ENCODE measurements at places on chromosomes 2 and 18.

GRCh38 chr2:167582619-167583018, 664.8 kb downstream of the STK39 start:
- H3K27ac ChIP-seq = no peak overlapping the region
- no peaks in the 10 kb centered on the region for H3K4me1 ChIP-seq
- no peaks in the 10 kb centered on the region for H3K36me3 ChIP-seq
- no peak overlapping the region for H3K4me3 ChIP-seq

DNA sequence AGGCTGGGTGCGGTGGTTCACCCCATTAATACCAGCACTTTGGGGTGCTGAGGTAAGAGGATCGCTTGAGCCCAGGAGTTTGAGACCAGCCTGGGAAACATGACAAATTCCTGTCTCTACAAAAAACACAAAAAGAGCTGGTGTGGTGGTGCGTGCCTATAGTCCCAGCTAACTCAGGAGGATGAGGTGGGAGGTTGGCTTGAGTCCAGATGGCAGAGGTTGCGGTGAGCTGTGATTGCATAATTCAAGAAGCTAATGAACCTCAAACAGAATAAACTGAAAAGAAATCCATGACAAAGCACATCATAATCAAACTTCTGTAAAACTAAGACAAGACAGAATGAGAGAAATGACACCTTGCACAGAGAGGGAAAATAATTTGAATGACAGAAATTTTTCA, 54.8 kb downstream of the SEMA4F start:
- H3K4me1 ChIP-seq = no peaks in the 10 kb centered on the region
- DNase-seq = no peak
- H3K27me3 ChIP-seq = no peaks in the 10 kb centered on the region
- no peak overlapping the region for H3K4me3 ChIP-seq

DNA sequence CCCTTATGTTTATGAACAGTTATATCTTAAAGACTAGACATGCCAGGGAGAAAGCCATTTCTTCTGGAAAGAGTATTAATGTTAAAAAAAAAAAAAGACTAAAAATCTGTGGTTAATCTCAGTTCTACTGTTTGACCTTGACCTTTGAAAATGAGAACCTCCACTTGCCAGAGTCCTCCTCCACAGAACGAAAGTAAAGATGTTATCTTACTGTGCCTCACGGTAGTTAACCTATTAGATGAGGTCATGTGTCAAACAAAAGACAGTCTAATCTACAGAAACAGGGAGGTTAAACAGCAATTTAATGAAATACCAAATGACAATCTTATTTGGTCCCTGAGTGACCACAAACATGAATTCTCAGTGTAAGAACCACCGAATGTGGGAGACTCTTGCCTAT, 51.2 kb downstream of the SLC14A2 start:
- H3K4me3 ChIP-seq = no peak overlapping the region
- DNase-seq = no peak
- H3K36me3 ChIP-seq = no peaks in the 10 kb centered on the region
- H3K27me3 ChIP-seq = no peaks in the 10 kb centered on the region

GRCh38 chr2:129193961-129194360, 785.5 kb upstream of the RAB6C start:
- H3K27me3 ChIP-seq = no peaks in the 10 kb centered on the region
- H3K4me3 ChIP-seq = no peak overlapping the region
- no peak overlapping the region for H3K27ac ChIP-seq

DNA sequence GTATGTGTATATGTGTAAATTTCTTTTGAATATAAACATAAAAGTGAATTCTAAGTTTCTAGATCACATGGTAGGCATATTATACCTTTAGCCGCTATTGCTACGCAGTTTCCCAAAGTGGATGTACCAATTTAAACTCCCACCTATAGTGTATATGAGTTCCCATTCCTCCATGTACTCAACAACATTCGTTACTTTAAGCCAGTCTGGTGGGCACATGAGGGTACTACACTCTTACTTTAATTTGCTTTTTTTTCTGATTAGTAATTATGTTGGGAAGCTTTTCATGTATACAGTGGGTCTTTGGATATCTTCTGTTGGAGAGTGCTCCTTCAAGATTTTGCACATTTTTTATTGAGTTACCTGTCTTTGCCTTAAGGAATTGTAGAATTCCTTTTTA, 683.8 kb downstream of the ERBB4 start:
- no peaks in the 10 kb centered on the region for H3K4me1 ChIP-seq
- no peaks in the 10 kb centered on the region for H3K36me3 ChIP-seq
- no peak overlapping the region for H3K4me3 ChIP-seq
- DNase-seq = no peak
- H3K27me3 ChIP-seq = no peaks in the 10 kb centered on the region

DNA sequence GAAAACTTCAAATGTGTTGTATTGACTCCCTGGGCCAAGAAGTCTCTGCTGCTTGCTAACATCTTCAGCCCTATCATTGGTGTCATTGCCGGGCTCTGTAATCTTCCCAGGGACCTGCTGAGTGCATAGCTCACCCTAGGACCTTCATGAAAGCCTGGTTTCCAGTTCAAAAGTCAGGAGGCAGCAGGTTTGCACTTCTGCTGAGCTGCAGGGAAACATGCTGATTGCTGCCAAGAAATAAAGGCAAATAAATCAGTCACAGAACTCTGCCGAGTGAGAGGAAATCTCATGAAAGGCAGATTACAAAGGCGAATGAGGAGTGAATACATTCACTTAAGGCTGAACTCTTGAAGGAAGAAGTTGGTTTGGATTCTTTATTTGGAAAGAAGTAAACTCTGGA, 1947.6 kb upstream of the CELF4 start:
- no peak for DNase-seq
- no peak overlapping the region for H3K4me3 ChIP-seq
- H3K4me1 ChIP-seq = no peaks in the 10 kb centered on the region
- H3K27ac ChIP-seq = no peak overlapping the region
- no peaks in the 10 kb centered on the region for H3K27me3 ChIP-seq

DNA sequence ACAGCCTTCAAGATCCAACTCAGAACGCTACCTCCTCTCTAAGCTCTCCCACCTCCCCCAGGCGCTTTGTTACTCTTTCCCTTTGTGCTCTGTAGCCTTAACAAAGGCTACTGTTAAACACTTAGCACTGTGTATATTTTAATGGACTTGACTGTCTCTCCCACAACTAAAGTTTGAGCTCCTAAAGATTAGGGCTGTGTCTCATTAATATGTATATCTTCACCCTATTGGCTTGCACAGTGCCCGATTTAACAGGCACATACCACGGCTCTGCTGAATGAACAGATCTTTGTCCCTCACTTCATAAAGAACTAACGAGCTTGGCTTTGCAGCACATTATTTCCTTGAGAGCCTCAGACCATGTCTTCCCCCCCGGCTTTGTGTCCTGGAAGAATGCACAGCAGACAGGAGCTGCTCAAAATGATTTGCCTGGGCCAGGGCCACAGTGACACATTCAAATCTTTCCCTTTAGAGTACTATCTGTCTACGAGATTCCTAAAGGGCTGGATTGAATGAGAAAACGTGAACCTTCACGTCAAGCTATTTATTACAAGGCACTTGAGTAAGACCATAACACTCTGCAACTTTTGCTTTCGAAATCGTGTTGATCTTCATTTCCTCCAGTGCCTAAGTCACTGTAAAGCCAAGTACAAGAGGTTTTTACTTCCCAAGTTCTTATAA, 22.1 kb downstream of the ABHD3 start:
- no peak for DNase-seq
- H3K27me3 ChIP-seq = no peaks in the 10 kb centered on the region
- peak overlapping the region; percentile 54 for H3K4me3 ChIP-seq
- H3K4me1 ChIP-seq = no peaks in the 10 kb centered on the region

DNA sequence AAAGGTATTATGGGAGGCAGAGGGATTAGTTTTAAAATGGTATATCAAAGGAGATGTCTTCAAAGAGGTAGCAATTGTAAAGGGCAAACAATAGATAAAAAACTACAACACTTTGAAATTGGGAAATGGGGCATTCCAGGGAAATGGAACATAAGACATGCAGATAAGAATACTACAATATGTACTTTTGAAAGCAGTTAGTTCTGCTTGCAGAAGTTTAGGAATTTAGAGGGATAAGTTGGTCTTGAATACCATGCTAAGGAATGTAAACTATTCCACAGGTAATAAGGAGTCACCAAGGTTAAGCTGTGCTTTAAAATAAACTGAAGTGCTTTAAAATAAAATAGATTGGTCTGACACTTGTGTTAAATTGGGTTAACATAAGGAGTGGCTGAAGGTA, 571.7 kb upstream of the ACVR2A start:
- H3K27ac ChIP-seq = no peak overlapping the region
- no peaks in the 10 kb centered on the region for H3K36me3 ChIP-seq
- no peaks in the 10 kb centered on the region for H3K4me1 ChIP-seq
- no peak overlapping the region for H3K4me3 ChIP-seq
- DNase-seq = no peak

DNA sequence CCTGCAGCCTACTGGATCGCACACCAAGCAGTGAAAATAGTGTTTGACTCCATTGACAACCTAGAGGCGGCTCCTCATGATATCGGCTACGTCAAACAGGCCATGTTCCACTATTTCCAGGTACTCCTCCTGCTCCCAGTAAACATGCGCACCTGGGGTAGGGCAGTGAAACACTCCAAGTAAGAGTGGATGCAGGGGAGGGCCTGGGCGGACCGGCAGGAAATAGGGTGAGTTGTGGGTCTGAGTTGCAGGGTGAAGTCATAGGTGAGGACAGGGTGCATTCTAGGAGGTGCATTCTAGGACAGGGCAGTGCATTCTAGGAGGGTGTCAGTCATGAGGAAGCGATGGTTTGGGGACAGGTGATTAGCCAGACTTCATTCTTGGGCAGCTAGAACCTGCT, 5.0 kb downstream of the NAGK start:
- DNase-seq = no peak
- peaks cover 59% of the 10 kb centered on the region for H3K36me3 ChIP-seq
- H3K27me3 ChIP-seq = no peaks in the 10 kb centered on the region
- peaks cover 6% of the 10 kb centered on the region for H3K4me1 ChIP-seq

- H3K36me3 ChIP-seq = no peaks in the 10 kb centered on the region
- no peaks in the 10 kb centered on the region for H3K4me1 ChIP-seq
- H3K4me3 ChIP-seq = no peak overlapping the region
- no peaks in the 10 kb centered on the region for H3K27me3 ChIP-seq
- DNase-seq = no peak
These were observed 75.8 kb downstream of the MYO3B start for GRCh38 chr2:170253721-170254230.

DNA sequence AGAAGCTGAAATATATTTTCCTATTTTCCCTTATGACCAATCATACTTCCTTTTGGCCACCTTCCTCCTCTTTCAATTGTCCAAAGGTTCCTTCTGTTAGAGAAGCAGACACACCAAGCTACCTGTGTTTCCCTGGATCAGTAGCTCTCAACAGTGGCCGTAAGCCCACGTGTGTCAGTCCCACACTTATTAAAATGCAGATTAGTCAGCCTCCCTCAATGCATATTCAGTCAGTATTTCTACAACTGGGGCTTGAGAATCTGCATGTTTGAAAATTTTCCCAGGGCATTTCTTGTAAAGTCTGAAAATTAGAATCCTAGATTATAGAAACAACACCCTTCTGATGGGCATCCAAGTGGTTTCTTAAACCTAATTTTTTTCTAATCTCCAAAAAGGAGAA, 54.0 kb upstream of the ITPRID2 start:
- DNase-seq = no peak
- H3K4me3 ChIP-seq = no peak overlapping the region
- H3K36me3 ChIP-seq = no peaks in the 10 kb centered on the region

- no peaks in the 10 kb centered on the region for H3K27me3 ChIP-seq
- H3K4me3 ChIP-seq = peak overlapping the region; percentile 99
- no peaks in the 10 kb centered on the region for H3K4me1 ChIP-seq
- H3K27ac ChIP-seq = peak overlapping the region; percentile 97
- H3K36me3 ChIP-seq = no peaks in the 10 kb centered on the region
These were observed 899 bp downstream of the SLC1A4 start for GRCh38 chr2:64989982-64990614.

DNA sequence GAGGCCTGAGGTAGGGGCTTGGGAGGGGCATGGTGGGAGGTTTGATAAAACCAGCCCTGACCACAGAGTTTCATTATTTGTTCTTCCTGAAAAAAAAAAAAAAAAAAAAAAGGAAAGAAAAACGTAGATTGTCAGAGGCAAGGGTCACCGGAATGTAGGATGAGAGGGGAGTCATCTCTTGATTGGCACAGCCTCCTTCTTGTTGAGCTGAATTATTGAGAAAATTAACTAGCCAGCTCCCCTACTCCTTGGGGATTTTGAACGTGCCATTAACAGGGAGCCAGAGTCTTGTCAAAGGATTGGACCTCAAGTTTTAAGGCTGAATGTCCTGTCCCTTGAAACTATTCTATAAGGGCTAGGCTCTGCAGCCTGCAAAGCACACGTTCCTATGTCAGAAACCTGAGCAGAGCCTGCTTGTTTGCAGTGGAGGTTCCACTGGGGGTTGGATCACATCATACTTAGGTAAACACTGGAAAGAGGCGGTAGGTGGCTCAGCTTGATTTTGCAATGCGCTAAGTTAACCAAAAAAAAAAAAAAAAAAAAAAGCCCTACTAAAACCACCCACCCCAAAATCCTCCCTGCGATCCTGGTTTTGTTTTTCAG, 2.3 kb downstream of the INHBB start:
- DNase-seq = no peak
- no peak overlapping the region for H3K4me3 ChIP-seq
- H3K27me3 ChIP-seq = no peaks in the 10 kb centered on the region
- peaks cover 19% of the 10 kb centered on the region for H3K4me1 ChIP-seq
- H3K36me3 ChIP-seq = no peaks in the 10 kb centered on the region
- no peak overlapping the region for H3K27ac ChIP-seq

GRCh38 chr18:57845605-57846074, 42.5 kb upstream of the ATP8B1 start:
- no peak overlapping the region for H3K4me3 ChIP-seq
- no peaks in the 10 kb centered on the region for H3K36me3 ChIP-seq
- DNase-seq = no peak
- no peak overlapping the region for H3K27ac ChIP-seq
- H3K4me1 ChIP-seq = no peaks in the 10 kb centered on the region
- H3K27me3 ChIP-seq = no peaks in the 10 kb centered on the region

DNA sequence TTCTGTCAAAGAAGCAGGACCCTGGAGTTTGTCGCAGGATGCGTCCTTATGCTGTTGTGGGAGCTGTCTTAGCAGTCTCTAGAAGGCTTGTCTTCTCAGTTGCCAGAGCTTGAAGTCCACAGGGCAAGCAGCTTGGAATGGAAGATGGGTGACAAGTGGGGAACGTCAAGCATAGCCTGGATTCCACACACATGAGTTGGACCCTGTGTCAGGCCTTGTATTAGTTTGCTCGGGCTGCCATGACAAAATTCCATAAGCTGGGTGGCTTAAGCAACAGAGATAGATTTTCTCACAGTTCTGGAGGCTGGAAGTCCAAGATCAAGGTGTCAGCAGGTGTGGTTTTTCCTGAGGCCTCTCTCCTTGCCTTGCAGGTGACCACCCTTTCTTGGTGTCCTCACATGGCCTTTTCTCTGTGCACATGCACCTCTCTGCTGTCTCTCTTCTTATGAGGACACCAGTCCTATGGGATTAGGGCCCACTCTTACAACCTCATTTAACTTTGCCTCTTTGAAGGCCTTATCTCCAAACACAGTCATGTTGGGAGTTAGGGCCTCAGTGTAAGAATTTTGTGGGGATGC, 51.3 kb downstream of the THNSL2 start:
- H3K4me1 ChIP-seq = no peaks in the 10 kb centered on the region
- no peaks in the 10 kb centered on the region for H3K27me3 ChIP-seq
- no peak overlapping the region for H3K4me3 ChIP-seq
- no peaks in the 10 kb centered on the region for H3K36me3 ChIP-seq

GRCh38 chr2:140851258-140851981, 1279.4 kb downstream of the LRP1B start:
- no peak overlapping the region for H3K4me3 ChIP-seq
- H3K4me1 ChIP-seq = no peaks in the 10 kb centered on the region
- no peak overlapping the region for H3K27ac ChIP-seq
- no peak for DNase-seq
- H3K27me3 ChIP-seq = no peaks in the 10 kb centered on the region
- no peaks in the 10 kb centered on the region for H3K36me3 ChIP-seq

All from ascending aorta (tissue), 2 donors.